Activated naive CD4-positive, alpha-beta T cell treated with Interleukin-2 at 50 U/mL for 16 hours (primary cell): ENCODE measurements at places on chromosomes 6 and 20.

- peak; percentile 68 for DNase-seq
Observed at GRCh38 chr6:141326426-141326825, 806.3 kb upstream of the GJE1 start.

GRCh38 chr6:20472748-20473147 is 61.5 kb upstream of the CDKAL1 start:
- DNase-seq, result no peak

GRCh38 chr20:32285621-32286371 is 8.3 kb downstream of the KIF3B start:
- DNase-seq, result peak; percentile 41

DNA sequence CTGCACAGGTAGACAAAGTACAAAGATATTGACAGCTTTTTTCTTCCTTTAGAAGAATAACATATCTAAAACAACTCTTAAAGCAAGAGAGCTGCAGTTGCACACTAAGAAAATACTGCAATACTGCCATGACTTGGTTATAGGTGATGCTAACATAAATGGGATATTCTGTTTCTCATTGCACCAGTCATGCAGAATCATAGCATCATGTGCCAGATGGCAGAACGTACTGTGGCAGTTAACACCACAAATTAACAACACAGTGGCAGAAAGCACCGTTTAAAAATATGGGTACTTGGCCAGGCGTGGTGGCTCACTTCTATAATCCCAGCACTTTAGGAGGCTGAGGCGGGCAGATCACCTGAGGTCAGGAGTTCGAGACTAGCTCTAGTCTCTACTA is 7.4 kb downstream of the ASXL1 start:
- DNase-seq, result no peak

DNA sequence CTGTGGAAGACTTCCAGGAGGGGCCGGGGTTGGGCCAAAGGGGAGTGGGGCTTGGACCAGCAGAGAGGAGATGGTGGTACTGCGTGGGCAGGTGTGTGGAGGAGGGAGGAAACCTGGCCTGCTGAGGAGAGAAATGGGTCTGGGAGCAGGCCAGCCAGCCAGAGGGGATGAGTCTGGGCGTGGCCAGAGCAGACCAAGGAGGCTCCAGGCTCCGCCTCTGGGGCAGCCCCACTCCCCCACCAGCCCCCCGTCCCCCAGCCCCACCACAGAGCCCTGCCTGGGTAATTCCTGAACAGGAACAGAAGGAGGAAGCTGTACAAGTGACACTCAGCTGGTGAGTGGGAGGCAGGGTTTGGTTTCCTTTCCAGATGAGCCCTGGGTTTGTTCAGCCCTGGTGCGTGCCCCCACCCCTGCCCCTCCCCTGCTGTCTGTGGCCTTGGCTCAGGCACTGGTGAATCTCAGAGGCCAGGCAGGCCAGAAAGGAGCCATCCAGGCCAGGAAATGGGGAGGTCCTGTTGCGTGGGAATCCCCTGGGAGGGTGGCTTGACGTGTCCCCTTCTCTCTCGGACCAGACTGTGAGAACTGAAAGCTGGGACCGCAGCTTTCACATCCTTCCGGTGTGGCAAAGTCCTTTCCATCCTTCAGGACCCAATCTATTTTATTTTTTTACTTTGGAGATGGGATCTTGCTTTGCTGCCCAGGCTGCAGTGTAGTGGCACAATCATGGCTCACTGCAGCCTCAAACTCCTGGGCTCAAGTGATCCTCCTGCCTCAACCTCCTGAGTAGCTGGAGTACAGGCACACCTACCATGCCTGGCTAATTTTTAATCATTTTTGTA is 9.4 kb upstream of the SRC start:
- peak; percentile 51 for DNase-seq

DNA sequence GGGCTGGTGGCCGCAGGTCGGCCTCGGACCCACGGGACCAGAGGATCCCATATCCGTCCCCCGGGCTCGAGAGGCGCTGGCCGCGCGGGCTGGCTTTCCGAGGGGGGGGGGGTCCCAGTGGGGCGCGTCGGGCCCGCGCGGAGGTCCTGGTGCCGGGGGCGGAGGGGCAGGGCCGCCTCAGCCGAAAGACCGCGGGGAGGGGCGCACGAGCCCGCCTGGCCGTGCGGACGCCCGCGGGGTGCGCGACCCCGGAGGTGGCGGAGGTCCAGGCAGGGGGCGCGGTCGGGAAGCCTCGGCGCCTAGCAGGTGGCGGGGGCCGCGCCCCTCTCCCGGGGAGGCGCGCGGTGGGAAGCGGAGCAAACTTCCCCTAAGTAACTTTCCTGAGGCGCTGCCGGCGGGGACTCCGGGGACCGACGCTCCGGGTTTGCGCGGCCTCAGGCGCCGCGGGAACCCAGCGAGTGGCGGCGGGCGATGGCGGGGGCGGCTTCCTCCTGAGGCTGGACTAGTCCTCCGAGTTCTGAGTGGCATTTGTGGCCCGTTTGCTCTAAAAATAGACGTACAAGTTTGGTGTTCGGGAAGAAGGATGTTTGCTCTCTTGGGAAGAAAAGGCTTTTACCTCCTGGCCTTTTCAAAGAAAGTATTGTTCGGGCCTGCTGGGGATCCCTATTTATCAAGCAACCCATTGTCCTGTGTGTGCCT is 26.5 kb upstream of the BTBD3 start:
- no peak for DNase-seq

DNA sequence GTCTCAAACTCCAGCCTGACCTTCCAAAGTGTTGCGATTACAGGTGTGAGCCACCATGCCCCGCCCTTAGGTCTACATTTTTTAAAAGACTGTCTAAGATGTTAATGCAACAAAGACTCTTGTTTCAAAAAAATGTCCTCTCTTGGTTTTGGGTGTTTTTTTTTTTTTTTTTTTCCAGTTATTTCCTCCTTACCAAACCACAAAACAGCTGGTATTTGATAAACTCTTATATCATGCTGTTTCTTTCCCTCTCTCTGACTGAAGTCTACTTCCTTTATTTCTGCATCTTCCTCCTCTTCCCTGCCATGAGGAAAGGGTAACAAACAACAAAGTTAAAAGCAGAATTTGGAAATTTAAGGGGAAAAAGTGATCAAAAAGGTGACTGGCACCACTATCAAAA is 21.2 kb downstream of the STK38 start:
- no peak for DNase-seq

- no peak for DNase-seq
Observed at GRCh38 chr20:15716256-15716655, 857.0 kb downstream of the KIF16B start.

GRCh38 chr20:23773127-23773526 is 22.4 kb upstream of the CST1 start:
- DNase-seq, result no peak

- peak; percentile 68 for DNase-seq
Observed at GRCh38 chr20:3209257-3209945, at the start of gene ITPA. ITPA (plus strand) TSS chr20:3209498; CDS start chr20:3209552, 54 bp downstream.

DNA sequence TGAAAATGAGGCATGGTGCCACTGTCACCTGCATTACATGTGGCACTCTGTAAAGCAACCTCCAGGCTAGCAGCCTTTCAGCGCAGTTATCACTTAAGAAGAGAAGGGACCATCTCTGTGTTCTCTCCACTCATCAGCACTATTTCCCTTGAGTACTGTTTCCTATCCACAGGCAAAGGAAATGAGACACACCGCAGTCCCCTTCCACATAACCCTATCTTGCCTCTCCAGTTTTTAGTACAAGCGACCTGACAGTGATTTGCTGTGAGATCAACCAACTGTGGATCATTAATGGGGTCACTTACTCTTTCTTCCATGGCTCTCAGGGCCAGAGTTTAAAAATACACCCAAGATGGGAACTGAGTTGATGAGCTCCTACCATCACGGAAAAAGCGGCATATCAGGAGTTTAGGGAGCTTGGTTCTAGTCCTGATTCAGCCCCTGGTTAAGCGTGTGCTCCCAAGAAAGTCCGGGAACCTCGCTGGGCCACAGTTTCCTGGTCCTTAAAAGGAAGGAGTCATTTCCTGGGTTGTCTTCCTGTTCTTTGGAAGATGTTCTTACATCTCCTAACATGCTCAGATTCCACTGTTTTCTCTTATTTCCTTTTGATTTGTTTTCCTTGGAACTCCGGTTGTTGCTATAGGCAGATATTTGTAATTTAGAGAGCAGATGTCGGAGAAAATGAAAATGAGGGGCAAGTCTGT is 27.3 kb downstream of the PRDM1 start:
- DNase-seq, result no peak

GRCh38 chr6:44480097-44480541 is 92.6 kb downstream of the CDC5L start:
- DNase-seq, result no peak

- no peak for DNase-seq
Observed at GRCh38 chr6:136326038-136326553, 36.5 kb upstream of the BCLAF1 start.

- no peak for DNase-seq
Observed at GRCh38 chr6:4435981-4436445, 300.6 kb upstream of the ECI2 start.

DNA sequence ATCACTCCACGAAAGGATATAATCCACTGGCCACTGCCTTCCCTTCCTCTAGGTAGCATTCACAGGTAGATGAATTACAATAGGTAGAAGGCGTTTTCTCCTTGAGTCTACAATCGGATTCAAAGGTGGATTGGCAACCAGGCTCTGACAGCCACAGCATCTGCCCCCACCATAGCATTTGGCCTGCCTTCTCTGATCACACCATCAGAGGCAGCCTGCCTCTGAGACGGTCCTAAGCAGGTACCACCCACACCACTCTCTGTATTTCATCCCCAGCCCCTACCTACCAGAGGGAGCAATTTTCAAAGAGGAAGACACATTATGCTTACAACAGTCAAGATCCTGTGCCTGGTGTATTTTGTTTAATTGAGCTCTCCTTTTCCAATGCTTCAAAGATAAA is 210.5 kb upstream of the SPTLC3 start:
- no peak for DNase-seq

DNA sequence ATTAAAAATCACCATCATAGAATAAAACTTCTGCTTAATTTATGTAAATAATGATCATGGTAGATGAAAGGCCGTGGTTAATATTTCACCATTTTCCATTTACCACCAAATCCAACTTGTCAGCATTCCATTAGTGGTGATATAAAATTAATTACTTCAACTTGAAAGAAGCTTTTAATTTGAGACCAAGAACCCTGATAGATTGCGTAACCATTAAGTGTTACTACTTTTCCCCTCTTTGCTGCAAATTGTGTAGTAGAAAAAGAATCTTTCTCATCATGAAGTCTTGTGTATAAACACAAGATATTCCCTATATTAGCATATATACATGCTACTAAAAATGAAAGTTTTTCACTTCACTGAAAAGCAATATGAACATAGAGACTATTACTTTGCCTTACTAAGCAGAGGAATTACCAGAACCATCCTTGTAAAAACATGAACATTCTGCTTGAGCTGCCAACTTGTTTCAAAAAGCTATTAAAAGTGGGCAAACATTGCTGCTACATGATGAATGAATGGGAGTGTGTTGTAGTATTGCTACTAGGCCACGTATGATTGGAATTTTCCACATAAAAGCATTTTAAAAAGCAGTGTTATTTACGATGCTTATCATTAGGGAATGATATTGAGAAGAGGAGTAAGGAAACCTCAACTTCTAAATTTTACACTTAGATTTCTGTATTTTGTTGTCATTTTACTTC is 35.0 kb downstream of the STX11 start:
- no peak for DNase-seq

- DNase-seq, result no peak
Observed at GRCh38 chr6:140193269-140193668, 818.8 kb upstream of the CITED2 start.

- no peak for DNase-seq
Observed at GRCh38 chr6:40710626-40711330, 123.6 kb upstream of the LRFN2 start.

DNA sequence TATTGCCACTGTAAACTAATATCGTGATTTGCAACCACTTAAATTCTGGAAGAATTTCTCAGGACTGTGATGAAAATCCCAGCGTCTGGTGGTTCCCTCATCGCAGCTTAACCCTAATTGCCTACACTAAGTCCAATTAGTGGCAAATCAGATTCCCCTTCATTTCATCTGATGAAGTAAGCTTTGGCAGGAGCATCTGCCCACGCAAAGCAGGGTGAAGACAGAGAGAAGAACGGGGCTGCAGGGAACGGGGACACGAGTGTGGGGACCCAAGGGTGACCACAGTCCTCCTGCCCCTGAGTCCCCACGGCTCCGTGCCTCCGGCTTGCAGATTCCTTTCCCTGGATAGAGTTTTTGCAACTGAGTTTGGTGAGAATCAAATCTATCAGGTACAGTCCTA is 159.5 kb downstream of the LY86 start:
- DNase-seq, result no peak

- DNase-seq, result no peak
Observed at GRCh38 chr20:33684533-33685327, 1.5 kb downstream of the E2F1 start.

DNA sequence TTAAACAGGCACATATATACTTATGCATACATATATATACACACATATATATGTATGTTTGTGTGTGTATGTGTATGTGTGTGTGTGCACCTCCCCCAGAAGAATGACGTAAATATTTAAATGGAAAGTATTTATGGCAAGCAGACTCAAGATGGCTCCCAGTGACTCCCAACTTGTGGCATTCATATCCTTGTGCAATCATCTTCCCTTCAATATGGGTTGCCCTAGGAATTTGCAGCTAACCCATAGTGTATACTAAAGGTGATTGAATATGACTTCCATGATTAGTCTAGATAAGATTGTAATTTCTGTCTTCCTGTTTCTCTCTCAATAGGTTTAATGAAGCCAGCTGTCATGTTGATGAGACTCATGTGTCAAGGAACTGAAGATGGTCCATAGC is 127.6 kb downstream of the TRDN start:
- DNase-seq, result no peak

- DNase-seq, result peak; percentile 30
Observed at GRCh38 chr6:42292004-42292740, 74.5 kb upstream of the MRPS10 start.

GRCh38 chr6:43489277-43490072 is 12.1 kb downstream of the TJAP1 start:
- DNase-seq, result no peak

GRCh38 chr6:109069746-109070145 is 24.9 kb downstream of the SESN1 start:
- no peak for DNase-seq

DNA sequence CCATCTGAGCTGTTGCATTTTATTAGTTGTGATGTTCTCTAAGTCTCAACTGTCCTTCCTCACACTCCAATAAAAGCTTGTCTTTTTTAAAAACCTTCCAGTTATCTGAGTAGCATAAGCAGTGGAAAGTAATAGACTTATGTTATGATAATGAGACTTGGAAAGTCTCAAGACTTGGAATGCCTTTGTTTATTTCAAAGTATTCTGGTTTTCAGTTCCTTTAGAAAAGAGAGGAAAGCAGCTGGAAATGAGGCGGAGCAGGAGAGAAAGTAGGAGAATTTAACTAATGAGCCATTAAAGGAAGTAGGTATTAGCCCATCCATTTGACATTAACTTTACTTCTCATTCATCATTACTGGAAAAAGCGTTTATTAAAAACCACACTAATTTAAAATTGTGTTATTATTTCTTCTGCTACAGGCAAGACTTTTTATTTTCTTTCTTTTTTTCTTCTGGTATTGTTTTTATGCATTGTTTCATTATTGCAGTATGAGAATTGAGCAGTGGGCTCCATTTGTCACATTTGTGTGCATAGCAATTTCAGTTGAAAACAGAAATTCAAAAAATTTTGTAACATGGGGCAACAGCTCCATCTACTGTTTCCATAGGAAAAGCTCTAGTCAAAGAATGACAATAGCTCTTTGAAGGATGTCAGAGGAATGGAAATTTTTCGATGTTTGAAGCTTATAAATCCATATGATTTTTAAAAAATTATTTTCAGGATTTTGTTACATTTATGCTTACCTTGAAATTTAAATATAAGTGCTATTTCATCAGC is 194.8 kb downstream of the COL9A1 start:
- no peak for DNase-seq

GRCh38 chr6:117497237-117497636 is 14.8 kb downstream of the DCBLD1 start:
- no peak for DNase-seq

- DNase-seq, result no peak
Observed at GRCh38 chr20:5369629-5370028, 52.9 kb upstream of the PROKR2 start.
